ENCODE measurements at places on chromosomes 12 and 14.
A peak's percentile ranks its signal among the peaks of the same experiment; 100 is the strongest.

- no peak for DNase-seq
Observed at GRCh38 chr14:63545431-63545830, 2.3 kb upstream of the PPP2R5E start.

- DNase-seq = no peak
Observed at GRCh38 chr12:12890543-12891079, 751 bp upstream of the GPRC5A start.

- no peak for DNase-seq
Observed at GRCh38 chr12:98587084-98587483, 6.4 kb upstream of the SLC25A3 start.

DNA sequence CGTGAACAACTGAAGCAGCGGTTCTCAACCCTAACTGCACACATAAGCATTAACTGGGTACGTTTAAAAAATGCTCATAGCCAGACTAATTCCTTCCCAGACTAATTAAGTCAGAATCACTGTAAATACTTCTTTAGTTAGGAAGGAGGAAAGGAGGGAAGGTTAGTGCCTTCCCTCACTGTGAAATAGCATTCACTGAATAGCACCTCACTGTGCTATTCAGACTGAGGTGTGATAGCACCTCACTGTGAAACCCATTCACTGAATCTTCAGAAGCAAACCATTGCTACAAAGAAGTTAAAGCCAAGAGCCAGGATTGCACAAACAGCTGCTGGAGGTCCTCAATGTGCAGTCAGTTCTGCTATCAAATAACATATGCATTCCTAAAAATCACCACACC, 58.8 kb downstream of the RTN1 start:
- no peak for DNase-seq

DNA sequence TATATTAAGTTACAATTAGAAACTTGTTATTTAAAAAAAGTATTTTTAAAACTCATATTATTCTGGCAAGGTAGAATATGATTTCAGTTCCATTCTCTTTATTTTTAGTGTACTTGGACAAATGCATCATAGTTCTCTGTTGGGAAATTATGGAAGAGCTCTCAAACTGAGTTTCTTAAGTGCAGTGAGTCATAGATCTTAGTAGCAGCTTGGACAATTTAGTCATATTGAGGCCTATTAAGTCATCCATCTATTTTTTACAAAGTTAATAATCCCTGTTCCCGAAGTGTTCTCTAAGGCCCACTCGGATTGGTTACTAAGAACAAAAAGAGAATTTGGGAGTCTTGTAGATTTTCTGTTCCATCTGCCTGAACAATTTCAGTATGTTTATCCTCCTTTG, 113.9 kb downstream of the ANO4 start:
- peak; percentile 4 for DNase-seq

DNA sequence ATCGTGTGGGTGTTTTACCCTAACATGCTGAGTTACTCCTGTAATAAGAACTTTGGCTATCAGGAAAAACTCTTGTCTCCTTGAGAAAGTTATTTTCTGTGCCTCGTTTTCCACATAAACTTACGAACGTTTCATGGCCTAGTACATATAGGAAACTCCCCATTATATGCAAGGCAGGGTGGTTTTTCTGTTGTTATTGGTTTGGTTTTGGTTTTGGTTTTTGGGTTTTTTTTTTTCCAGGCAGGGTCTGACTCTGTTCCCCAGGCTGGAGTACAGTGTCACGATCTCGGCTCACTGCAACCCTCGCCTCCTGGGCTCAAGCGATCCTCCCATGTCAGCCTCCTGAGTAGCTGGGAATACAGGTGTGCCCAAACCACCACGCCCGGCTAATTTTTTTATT, 5.5 kb downstream of the OR6C3 start:
- no peak for DNase-seq

DNA sequence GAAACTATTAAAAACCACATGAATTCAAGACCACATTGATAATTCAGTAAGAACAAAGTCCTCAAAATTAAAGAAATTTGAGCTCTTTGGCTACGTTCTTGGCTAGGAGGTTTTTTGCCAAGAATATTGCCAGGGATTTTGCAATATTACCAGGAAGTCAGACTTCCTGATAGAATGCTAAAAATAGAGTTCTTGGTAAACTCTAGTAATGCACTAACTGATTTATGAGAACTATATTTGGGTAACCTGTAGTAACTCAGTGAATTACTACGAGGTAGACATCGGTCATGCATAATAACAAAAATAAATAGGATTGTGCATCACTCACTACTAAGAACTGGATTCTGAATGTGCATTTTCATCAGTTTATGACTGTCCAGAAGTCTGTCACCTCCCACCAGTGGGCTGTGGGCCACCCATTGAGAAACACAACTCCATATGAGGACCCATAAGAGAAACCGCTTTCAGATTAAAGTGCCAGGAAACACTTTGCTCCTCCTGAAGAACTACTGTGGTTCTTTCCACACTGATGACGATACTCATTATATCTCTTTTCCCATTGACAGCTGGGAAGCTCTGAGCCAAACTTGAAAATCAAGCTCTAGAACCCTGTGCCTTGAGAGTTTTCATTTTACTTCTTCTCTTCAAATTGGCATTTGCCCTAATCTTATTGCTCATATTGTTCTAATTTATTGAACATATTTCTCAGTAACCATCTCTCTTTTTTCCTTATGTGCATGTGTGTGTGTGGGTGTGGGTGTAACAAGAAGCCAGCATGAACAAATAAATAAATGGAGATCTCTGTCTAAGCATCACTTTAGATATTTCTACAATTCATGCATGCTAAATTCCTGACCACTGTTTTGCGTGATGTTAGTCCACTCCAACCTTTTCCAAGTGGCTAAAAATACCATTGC, 116.6 kb downstream of the BCL11B start:
- DNase-seq = peak; percentile 19

GRCh38 chr12:26748412-26748740, 84.6 kb downstream of the ITPR2 start:
- DNase-seq = no peak

DNA sequence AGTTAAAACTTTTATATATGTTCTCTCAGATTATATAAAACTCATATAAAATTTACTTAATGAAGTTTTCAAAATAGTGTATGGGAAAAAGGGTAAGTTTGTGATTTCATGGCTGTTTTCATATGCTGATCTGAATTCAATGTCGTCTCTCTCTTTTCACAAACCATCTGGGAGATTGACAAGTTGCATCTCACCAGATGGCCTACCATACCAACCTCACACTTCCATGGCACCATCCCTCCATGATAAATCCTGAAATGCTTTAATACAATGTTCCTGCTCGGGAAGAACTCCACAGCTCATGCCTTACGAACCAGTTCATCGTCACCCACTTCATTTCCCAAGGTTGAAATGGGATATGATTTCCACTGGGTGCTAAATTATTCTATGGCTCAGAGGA, 22.3 kb downstream of the PTPRO start:
- no peak for DNase-seq

- DNase-seq = no peak
Observed at GRCh38 chr14:50312734-50313054, 570 bp downstream of the DMAC2L start.

DNA sequence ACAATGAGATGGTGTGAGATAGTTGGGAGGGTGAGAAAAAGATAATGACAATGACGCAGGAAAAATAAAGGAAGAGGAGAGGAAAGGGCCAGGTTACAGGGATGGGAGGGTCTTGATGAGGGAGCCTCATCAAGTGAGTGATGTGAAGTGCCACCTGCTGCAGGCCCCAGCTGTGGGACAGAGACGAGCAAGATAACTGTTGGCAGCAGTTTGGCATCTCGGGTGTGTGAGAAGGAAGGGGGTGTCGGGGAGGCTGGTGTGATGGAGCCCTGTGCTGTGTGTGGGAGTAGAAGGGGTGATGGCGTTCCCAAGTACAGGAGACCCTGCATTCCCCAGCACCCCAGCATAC, 11.4 kb upstream of the TAC3 start:
- no peak for DNase-seq

- DNase-seq = no peak
Observed at GRCh38 chr14:103736546-103737431, 21.2 kb downstream of the ZFYVE21 start.

GRCh38 chr14:69117020-69117767, 35.7 kb downstream of the DCAF5 start:
- no peak for DNase-seq

DNA sequence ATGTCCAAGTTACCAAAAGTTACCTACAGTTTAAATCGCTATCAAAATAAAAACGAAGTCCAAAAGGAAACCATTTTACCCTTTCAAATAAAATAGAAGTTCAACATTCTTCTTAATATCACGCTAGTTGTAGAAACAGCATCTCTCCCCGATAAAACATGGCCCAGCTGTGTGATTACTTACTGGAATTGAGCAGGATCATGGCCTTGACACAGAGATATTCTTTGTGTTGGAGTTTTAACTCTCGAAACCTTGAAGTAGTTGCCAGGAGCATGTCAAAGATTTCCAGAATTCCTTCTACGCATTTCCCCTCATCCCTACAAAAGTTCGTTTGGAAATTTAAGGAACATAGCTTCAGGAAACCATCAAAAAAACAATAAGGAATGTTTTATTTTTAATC, 44.8 kb downstream of the ESR2 start:
- no peak for DNase-seq

DNA sequence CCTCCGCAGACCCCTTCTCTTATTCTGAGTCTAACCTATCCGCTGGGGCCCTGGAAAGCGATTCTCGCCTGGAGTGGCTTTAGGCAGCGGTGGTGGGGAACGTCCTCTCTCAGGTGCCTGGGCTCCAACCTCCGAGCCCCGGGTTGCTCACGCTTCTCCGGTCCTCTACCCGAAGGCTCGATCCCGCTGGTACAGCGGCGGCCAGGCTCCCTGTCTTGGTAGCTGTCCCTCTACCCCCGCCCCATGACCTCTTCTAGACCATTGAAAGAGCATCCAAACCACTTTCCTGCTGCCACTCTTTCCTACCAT, 505 bp upstream of the HEBP1 start:
- DNase-seq = peak; percentile 32

- no peak for DNase-seq
Observed at GRCh38 chr12:92020983-92021665, 124.5 kb downstream of the BTG1 start.

GRCh38 chr14:77570706-77571268, 45.6 kb downstream of the SPTLC2 start:
- DNase-seq = no peak

DNA sequence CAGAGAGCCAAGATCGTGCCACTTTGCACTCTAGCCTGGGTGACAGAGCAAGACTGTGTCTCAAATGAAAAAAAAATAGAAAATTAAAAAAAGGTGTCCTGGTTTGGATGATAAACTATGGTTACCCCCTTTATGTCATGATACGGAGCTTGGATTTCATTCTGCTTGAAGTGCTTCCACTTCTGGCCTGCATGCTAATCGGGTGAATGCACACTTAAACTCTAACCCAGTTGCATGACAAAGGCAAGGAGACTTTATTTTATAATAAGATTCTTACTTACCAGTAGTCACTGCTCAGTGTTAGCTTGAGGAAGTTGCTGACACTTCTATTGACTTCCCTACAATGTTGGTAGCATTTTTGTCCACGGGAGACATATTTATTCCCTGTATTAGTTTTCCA, 24.3 kb downstream of the CFAP54 start:
- DNase-seq = no peak

- DNase-seq = no peak
Observed at GRCh38 chr14:94598816-94599655, 13.2 kb upstream of the SERPINA3 start.

DNA sequence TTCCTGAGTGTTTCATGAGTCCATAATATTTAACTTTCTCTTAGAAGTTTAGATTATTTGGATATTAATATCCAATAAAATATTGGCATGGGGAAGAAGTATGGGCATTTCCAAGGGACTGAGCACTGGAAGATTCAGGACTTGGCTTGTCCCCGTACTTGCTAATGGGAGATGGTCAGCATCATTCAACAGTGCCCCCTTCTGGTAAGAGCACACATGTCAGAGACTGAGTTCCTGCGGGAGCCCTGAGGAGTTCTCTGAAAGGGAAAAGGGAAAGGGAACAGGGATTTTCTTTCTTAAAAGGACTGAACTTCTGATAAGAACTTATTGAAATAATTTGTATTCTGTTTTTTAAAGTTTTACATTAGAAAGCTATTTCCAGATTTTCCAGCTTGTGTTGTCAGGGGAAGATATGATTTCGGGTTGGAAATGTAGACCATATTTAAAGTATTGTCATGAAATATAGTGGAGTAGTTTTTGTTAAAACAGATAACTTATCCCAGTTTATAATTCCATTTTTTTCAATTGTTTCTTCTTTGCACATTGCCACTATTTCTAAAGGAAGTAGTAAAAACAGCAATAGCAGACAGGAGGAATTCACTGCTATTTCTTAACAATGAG, 59.8 kb upstream of the C12orf71 start:
- peak; percentile 82 for DNase-seq

DNA sequence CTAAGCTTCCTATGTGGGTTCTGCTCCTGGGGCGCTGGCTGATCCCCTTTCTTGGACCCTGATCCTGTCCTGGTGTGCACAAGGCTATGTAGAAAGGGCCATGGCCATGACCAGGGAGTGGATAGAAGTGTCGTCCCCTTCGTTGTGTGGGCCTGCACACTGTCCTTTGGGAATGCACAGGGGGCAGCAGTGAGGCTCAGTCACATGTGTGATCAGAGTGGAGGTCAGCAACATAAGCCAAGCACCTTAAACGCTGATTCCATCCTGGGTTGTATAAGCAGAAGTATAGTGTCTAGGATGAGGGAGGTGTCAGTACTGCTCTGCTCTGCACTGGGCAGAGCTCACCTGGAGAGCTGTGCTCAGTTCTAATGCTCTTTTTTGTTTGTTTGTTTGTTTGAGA, 48.4 kb downstream of the ESRRB start:
- DNase-seq = no peak

DNA sequence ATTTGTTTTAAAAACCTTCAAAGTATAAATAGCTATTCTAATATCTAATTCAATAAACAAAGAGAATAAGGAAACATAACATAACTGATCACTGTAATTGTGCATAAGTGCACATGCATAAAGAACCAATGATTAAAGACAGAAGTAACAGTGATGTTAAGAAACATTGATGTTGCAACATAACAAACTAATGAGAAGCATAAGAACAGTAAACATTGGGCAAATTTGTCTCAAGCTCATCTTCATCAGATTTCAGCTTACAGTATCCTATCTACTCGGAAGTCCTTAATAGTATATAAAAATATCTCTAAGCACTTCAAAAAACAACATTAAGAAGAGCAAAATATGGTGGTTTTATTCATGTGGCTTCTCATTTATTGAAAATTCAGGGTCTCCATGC, 97.6 kb downstream of the GARIN6 start:
- no peak for DNase-seq

DNA sequence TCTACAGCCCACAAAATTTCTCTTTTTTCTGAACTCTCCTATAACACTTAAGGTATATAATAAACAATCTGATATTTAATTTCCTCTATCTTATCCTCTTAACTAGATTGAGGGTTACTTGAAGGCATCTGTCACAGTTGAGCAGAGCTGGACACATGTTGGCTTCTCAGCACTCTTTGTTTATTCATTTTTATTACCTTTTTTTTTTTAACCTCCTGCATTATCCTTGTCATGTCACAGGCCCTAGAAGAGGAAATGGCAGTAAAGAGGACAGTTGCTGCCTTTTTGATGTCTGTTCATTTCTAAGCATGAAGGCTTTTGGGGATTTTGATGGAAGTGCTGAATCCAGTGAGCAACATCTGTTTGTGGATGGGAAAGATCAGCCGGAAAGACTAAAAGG, 32.5 kb upstream of the EVL start:
- DNase-seq = no peak

All from suppressor macrophage treated with lipopolysaccharide for 4 hours (primary cell).